ENCODE measurements at places on chromosomes 13 and 19.
A peak's percentile ranks its signal among the peaks of the same experiment; 100 is the strongest.

DNA sequence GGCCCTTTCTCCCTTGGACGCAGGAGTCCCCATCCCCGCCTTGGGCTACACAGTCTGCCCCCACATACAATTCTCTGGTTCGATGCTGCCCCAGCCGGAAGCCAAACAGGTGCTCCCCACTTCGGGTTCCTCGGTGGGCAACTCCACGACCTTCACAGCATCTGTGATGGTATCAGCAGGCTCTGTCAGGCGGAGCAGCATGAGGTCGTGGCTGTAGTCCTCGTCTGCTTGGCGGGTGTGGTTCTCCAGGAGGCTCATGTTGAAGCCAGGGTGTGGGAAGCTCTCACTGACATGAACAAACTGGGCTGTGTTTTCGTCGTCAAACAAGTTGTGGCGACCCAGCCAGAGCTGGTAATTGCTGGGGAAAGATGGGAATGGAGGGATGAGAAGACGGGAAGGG is 3.5 kb downstream of the KLK1 start:
- no peak for DNase-seq

- no peak for DNase-seq
These were observed 5.5 kb upstream of the NAPA start for GRCh38 chr19:47520343-47520806.

- no peak for DNase-seq
These were observed 3.3 kb downstream of the AMER2 start for GRCh38 chr13:25168790-25169189.

DNA sequence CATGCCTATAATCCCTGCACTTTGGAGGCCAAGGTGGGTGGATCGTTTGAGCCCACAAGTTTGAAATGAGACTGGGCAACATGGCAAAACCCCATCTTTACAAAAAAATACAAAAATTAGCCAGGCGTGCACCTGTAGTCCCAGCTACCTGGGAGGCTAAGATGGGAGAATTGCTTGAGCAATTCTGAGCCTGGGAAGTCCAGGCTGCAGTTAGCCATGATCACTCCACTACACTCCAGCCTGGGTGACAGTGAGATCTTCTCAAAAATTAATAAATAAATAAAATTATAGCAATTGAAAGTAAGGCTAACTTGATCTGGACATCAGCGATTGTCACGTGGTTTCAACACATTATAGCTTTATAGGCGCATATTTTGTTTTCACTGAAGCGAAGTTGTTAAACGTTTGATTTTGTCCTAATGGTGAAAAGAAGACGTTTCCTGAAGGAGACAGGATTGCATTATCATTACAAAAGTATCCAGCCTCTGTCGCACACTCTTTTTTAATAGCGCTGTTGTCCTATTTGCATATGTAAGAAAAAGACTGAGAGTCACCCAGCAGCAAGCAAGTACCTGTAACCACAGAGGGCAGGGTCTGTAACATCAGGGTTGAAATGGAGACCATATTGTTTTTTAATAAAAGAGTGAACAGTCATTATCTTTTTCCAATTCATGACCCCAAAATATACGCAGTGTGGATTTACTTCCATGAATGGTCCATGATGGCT is 335.7 kb downstream of the DCT start:
- DNase-seq, result no peak

DNA sequence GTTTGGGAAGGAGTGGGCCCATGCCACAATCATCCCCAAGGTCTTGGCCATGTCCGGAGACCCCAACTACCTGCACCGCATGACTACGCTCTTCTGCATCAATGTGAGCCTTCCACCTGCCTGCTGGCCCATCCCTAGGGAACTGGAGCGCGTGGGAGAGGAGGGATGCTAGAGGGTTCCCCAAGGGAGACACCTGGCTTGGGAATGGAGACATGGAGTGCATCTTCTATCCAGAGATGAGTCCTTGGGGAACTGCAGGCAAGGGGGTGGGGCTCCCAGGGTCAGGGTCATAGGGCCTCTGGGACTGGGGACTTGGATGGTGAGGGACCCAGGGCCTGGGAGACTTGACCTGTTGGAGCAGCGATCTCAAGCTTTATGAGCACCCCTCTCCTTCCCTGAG is 31.2 kb downstream of the PPP2R1A start:
- no peak for DNase-seq

- peak; percentile 65 for DNase-seq
These were observed 6.4 kb upstream of the DMWD start for GRCh38 chr19:45798995-45799517.

GRCh38 chr19:18060472-18060871 is 26.3 kb downstream of the IL12RB1 start:
- DNase-seq, result no peak

- DNase-seq, result no peak
These were observed 27.4 kb upstream of the DCLK1 start for GRCh38 chr13:36158611-36159010.

All from hematopoietic multipotent progenitor cell treated with erythropoietin and hydrocortisone succinate and interleukin-3 and kit ligand, for 4 days (in vitro differentiated cells).